Activated CD4-positive, alpha-beta T cell treated with anti-CD3 and anti-CD28 coated beads, Interleukin-2, amount 10 ng/mL, durations not matched to agents 7 days and 5 days (primary cell): ENCODE measurements at places on chromosomes 13 and 19. TPM values are rescaled to one million over a fixed set of nuclear protein-coding genes. Genes with fewer than 3 reads are reported as not detected.

PGLYRP2 gene
- 0.08 TPM for total RNA-seq

PRKCSH gene
- total RNA-seq = 338 TPM

GRCh38 chr13:23386533-23386932, 47.0 kb downstream of the SACS start:
- DNase-seq = no peak

- no peak for DNase-seq
Observed at GRCh38 chr19:27805848-27806247, 1407.1 kb downstream of the UQCRFS1 start.
